ENCODE measurements at places on chromosomes 7 and 10. TPM values are rescaled to one million over a fixed set of nuclear protein-coding genes. Genes with fewer than 3 reads are reported as not detected.
A peak's percentile ranks its signal among the peaks of the same experiment; 100 is the strongest.

Gene SFRP4
- 6.7 TPM for total RNA-seq

Gene GSAP
- total RNA-seq, result 64.9 TPM

Gene CALHM3
- not detected for total RNA-seq

Gene SAMD9L
- 46.5 TPM for total RNA-seq

Gene ALOX5
- 128 TPM for total RNA-seq

Gene MET
- 69.6 TPM for total RNA-seq

Gene SRI
- total RNA-seq, result 115 TPM

DNA sequence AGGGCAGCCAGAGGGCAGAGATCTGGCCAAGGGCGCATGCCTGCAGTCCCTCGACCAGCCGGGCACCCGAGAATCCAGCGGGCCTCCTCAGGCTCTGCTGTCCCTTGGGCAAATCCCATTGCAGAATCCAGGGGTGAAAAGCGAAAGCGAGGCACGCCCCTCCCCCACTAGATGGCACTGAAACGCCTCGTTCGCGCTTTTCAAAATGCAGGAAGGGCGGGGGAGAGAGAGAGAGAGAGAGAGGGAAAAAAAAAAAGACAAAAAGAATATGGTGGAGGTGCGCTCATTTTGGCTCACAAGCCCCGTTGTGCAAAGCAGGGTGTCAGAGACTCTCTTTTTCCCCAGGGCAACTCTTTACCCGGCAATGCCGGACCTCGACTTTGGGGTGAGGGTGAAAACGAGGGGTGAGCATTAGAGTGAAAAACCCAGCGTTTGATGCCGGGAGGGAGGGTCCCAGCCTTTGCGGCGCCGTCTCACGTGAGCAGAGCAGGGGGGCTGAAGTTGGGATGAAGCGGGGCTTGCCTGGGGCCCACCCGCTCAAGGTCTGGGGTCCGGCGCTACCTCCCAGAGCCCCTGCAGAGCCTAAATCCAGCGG lies 2.5 kb upstream of the TMEM178B start:
- no peak for DNase-seq

DNA sequence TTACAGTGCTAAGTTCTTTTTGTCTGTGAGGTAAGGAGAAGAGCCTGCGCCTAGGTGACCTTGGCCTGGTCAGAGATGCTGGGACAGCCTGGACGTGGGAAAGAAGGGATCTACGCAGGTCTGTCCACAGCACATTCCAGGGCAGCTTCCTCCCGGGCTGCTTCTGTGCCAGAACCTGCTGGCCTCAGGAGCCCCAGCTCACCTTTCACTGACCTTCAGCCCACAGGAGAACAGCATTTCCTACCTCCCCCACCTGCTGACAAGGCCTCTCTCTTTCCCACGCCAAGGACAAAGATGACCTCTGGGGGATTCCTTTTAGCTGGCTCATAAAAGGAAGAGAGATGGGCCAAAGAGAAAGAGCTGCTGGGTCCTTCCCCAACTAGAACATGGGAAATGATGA lies 260.6 kb downstream of the KCNMA1 start:
- DNase-seq, result no peak

DNA sequence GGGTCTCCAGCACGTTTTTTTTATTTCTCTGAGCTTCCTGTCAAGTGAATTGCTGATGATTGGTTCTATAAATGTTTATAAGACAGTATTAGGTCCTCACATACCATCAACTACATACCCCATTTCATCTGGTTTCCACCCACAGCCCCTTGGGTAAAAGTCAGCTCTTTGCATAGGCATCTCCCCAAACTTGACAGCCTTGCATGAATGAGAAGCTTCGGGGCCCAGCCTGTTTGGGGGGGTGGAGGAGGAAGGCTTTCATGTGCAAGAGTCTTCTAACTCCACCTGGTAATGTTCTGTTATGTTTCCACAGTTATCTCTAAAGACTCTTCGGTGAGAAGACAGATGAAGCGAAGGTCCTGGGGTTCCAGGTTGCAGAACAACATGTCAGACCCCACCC lies 75.4 kb downstream of the SCRN1 start:
- DNase-seq, result no peak

GRCh38 chr10:17199351-17199804 lies 2.1 kb downstream of the TRDMT1 start:
- DNase-seq, result no peak

- no peak for DNase-seq
Observed at GRCh38 chr7:66186991-66187390, 18.1 kb upstream of the TPST1 start.

DNA sequence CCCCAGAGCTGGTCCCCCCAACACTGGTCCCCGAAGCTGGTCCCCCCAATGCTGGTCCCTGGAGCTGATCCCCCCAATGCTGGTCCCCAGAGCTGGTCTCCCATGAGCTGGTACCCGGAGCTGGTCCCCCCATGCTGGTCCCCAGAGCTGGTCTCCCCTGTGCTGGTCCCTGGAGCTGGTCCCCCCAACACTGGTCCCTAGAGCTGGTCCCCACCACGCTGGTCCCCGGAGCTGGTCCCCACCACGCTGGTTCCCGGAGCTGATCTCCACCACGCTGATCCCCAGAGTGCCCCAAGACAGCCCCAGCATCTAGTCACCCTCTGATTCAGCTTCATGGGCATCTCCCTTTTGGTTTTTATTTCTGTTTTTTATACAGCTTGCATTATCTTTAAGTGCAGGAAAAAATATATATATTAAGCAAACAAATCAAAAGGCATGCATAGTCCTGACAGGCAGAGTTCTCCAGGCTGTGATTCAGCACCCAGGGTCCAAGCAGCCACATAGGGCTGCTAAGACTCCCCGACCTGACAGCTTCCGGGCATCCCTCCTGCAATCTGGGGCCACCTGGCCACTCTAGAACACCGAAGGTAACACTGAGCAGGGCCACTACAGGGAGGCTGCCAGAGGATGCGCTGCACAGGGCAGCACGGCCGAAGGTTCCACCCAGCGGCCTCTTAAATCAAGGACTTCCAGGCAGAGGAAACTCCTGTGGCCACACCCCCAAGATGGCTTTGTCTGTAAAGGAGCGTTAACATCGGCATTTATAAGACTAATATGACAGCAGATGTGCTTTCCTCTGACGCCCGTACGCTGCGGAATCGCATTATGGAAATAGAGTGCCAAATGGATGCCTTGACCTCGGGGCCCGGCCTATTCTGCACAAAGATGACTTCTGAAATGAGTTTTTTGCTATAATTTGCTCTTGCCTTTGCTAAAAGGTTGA lies 215.0 kb downstream of the PTPRN2 start:
- DNase-seq, result peak; percentile 38

GRCh38 chr7:117982071-117983055 lies 109.1 kb upstream of the CTTNBP2 start:
- no peak for DNase-seq

- no peak for DNase-seq
Observed at GRCh38 chr7:1014681-1015080, 29.7 kb upstream of the GPR146 start.

DNA sequence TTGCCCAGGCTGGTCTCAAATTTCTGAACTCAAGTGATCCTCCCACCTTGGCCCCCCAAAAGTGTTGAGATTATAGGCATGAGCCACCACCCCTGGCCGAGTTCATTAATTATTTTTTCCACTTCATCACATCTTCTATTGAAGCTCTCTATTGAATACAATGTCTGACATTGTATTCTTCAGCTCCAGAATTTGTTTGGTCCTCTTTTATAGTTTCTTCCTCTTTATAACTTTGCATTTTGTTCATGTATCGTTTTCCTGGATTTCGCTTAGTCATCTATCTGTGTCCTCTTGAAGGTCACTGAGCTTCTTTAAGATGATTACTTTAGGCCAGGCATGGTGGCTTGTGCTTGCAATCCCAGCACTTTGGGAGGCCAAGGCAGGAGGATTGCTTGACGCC lies 30.2 kb downstream of the NOM1 start:
- no peak for DNase-seq

DNA sequence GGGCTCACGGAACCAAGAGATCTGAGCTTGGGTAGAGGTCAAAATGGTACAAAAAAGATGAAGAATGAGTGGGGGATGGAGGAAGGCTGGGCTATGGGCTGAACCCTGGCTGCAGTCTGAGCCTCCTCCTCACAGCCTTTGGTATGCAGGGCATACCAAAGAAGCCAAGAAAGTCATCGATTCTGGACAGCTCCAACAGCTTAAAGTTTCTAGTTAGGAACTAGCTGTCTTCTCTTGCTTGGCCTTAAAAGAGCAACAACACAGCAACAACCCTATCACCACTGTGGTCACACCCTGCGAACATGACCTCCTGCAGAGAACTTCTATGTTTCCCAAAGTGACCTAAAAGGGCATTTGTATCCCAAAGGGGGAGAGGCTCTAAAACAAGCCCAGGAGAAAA lies 126.1 kb upstream of the EFCAB10 start:
- no peak for DNase-seq

DNA sequence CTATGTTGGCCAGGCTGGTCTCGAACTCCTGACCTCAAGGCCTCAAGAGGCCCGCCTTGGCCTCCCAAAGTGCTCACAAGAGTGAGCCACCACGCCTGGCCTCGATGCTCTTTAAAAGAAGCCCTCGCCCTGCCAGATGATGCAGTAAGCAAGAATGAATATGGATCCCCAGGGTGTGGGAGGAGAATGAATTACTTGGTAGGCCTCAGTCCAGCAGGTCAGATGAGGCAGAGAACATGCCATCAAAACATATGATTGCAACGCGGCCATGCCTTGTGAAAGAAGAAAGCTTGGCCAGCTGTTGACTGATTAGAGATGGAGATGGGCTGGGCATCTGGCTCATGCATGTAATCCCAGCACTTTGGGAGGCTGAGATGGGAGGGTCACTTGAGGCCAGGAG lies 68.7 kb downstream of the CAMK1D start:
- peak; percentile 19 for DNase-seq

GRCh38 chr7:13581097-13581496 lies 408.4 kb downstream of the ETV1 start:
- no peak for DNase-seq

DNA sequence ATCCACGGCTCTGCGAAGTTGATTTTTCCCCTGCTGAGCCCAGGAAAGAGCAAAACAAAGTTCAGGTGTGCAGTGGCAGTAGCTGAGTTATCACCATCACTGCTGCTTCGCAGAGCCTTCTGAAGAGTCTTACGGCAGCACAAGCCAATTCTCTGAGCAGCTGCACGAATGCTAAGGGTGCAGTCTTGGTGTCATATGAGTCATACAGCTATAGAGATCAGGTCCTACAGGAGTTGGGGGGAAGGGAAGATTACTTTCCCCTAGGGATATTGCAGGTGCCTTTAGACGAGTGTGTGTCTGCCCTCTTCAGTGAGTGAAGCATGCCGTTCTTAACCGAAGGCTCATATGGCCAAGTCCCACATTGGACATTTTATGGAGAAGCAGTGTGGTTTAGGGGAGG lies 227.8 kb downstream of the CELF2 start:
- no peak for DNase-seq

DNA sequence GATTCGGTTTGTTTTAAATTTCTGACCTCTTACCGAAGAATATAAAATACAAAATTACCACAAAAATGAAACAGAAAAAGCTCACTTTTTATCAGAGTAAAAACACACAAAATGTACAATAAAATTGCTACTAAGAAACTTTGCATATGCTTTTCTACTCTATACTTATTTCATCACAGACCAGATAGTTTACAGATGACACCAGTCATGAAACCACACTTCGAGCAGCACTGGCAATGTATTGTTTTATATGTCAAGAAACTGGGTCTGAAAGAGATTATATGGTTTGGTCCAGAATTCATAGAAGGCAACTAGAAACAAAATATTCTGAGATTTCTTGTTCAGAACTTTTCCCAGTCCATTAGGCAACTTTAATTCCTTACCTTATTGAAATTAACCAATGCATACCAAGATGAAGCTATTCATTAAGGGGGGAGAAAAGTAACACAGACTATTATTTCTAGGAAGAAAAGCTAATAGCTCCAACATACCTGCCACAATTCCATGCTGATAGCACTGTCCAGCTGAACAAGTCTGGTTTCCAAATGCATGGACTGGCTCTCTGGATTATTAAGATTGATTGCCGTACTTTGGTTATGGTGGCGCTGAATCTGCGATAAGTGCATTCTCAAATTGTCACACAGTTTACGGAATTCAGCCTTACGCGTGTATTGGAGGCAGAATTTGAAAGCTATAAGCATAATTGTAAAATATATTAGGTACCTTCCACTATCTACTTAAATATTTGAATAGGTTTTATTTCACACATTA lies 10.0 kb downstream of the EIF3A start:
- DNase-seq, result no peak

DNA sequence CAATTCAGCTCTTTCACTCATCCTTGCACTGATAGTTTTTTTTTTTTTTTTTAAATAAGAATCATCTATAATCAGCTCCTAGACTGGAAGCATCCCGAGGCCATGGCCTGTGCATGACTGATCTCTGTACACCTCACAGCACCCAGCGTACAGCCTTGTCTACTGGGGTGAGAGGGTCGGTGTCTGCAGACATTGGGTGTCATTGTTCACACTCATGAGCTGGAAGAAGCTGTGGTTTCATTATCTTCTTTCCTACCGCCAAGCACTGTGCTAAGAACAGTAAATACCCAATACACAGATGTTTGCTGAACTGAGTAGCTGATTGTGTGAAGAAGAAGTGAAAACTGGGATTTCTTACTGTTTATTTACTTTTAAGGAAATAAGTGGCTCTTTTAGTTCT lies 123.6 kb downstream of the CLEC2L start:
- no peak for DNase-seq

DNA sequence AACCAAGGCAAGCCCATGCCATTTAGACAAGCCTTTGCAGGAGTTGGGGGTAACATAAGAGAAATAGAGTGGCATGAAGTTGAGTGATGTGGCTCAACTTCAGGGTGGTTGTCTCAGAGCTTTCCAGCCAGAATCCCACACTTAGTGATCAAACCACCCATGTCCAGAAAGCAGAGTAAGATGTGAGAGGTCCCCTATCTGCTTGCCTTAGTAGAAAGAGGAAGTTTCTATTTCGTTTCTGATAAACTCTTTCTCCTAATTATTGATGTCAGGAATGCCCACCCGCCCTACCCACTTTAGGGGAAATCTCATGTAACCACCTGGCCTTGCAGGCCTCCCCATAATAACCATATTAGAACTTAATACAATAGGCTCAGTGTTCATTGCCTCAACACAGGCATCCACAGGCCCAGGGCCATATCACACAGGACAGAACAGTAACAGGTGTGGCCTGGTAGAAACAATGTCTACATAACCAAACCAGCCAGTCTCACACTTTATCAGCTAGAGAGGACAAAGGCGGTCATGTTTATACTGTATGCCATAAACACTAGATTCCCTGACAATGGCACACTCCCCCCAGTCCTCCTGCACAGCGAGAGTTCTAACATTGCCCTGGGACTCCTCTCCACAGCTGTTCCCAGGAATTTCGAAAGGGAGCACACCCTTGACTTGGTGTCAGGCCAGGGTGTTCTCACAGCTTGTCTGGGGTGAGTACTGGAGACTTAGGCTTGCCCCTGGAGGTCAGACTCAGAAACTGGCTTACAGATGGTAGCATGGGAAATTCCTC lies 364.4 kb downstream of the CXCL12 start:
- DNase-seq, result no peak

DNA sequence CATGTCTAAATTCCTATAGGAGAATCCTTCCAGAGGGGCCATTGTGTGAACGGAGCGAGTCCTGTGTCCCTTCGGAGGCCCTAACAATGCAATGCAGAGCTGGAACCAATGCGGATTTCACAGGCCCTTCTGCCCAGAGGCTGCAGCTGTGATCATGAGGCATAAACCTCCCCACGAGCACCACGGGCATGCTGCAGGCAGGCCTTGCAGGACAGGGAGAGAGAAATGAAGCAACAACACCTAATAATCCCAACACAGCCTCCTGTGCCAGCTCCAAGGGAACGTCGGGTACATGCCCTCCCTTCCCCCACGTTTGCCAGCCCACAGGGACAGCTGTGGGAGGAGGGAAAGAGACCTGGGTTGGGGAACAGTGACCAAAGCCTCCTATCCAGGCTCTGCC lies 74.4 kb downstream of the TNS3 start:
- DNase-seq, result no peak

GRCh38 chr7:14978687-14979086 lies 76.1 kb upstream of the DGKB start:
- no peak for DNase-seq
